Effector CD4-positive, alpha-beta T cell (primary cell): ENCODE measurements at places on chromosomes 13 and 19.
A peak's percentile ranks its signal among the peaks of the same experiment; 100 is the strongest.

DNA sequence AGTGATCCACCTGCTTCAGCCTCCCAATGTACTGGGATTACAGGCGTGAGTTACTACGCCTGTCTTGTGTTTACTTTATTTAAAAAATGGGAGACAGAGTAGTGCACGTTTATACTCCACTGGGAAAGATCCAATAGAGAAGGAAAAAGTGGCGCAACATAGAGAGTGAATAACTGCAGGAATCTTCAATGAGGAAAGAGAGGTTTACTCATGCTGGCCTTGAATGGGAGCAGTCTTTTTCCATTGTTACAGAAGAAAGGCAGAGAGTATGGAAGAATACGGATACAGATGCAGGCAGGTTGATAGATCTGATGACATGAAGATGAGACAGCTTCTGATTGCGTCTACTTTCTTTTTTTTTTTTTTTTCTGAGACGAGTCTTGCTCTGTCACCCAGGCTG lies 4.6 kb upstream of the WDFY2 start:
- no peak for DNase-seq

- DNase-seq, result no peak
Observed at GRCh38 chr13:41268764-41269163, 5.4 kb upstream of the MTRF1 start.

DNA sequence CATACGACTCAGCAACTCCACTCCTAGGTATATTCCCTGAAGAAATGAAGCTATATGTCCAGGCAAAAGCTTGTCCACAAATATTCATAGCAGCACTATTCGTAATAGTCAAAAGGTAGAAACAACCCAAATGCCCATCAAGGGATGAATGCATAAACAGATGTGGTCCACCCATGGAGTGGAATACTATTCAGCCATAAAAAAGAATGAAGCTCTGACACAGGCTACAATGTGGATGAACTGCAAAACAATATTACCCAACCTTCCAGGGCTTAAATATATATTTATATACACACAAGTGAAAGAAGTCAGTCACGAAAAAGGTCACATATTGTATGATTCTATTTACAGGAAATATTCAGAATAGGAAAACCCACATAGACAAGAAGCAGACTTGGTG lies 19.7 kb downstream of the RFX2 start:
- DNase-seq, result no peak

DNA sequence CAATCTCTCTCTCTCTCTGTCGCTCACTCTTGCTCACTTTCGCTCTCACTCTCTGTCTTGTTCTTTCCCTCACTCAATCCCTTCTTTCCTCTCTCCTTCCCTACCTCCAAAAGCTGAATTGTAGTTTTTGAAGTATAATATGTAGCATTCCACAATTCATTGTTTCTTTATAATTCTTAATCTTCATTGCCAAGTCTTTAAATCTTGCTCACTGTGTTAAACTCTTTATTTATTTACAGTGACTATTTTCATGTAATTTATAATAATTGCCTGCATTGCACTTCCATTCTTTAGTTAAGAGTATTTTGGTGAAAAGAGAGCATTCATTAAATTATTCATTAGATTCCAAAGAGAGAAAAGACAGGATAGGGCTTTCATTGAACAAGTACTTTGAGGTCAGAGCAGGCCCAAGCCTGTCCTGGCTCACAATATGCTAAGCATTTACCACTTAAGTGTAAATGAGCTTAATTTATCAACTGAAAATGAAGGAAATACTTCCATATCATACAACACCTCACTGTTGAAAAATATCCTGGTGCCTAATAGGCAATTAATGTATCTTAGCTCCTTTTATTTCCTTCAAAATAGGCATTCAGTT lies 257.4 kb upstream of the SLITRK1 start:
- DNase-seq, result no peak

GRCh38 chr19:53532362-53532761 lies 5.6 kb upstream of the ZNF331 start:
- no peak for DNase-seq

DNA sequence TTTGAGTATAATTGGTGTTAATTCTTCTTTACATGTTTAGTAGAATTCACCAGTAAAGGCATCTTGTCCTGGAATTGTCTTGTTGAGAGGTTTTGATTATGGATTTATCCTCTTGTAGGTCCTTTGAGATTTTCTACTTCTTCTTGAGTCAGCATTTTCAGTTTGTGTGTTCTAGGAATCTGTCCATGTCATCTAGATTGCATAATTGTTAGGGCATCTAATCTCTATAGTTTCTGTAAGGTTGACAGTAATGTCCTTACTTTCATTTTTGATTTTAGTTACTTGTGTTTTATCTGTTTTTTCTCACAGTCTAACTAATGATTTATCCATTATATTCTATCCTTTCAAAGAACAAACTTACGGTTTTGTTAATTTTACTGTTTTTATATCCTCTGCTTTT lies 492.0 kb downstream of the FGF9 start:
- no peak for DNase-seq

- DNase-seq, result no peak
Observed at GRCh38 chr19:11480715-11481533, at the start of gene ELAVL3. Gene ELAVL3, minus strand, starts transcription at chr19:11481046. Its CDS starts 438 bp downstream, at chr19:11480608.

DNA sequence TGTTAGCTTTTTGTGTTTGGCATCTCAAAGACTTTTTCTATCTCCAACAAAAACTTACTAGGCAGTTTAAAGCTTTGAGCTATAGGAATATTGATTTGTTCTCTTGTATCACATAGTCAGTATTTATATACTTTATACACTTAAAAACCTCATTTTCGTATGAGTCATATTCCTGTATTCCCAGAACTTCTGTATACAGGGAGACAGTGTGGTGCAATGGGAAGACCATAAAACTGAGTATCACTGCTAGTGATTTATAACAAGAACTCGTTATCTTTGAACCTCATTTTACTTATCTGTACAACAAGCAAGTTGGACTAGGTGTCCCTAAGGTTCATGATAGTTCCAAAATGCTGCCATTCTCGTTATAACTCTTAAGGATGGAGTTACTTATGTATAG lies 6.3 kb downstream of the GPR180 start:
- no peak for DNase-seq

- DNase-seq, result peak; percentile 27
Observed at GRCh38 chr19:1401138-1401888, at the start of gene GAMT. Gene GAMT, minus strand, starts transcription at chr19:1401542. Its CDS starts 66 bp downstream, at chr19:1401476.

- no peak for DNase-seq
Observed at GRCh38 chr19:31270897-31271296, 78.3 kb downstream of the TSHZ3 start.

GRCh38 chr19:4115818-4116385 lies 8.0 kb downstream of the MAP2K2 start:
- DNase-seq, result no peak

DNA sequence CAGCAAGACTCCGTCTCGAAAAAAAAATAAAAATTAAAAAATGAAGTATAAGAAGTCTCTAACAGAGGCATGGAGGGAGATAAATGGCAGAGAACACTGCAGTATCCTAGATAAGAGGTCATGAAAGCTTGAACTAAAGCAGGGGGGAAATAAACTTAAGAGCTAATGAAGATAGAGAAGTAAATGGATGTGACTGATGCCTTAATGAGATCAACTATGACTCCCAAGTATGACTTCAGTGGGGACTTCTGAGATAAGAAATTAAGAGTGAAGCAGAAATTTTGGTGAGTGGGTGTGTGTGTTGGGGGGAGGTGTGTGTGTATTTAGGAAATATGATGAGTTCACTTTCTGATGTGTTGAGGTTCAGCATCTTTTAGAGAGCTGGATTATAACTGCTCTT lies 55.1 kb downstream of the DIAPH3 start:
- no peak for DNase-seq

- DNase-seq, result no peak
Observed at GRCh38 chr13:53241891-53242348, 213.3 kb downstream of the OLFM4 start.

GRCh38 chr19:8702350-8702749 lies 3.8 kb upstream of the ACTL9 start:
- no peak for DNase-seq

DNA sequence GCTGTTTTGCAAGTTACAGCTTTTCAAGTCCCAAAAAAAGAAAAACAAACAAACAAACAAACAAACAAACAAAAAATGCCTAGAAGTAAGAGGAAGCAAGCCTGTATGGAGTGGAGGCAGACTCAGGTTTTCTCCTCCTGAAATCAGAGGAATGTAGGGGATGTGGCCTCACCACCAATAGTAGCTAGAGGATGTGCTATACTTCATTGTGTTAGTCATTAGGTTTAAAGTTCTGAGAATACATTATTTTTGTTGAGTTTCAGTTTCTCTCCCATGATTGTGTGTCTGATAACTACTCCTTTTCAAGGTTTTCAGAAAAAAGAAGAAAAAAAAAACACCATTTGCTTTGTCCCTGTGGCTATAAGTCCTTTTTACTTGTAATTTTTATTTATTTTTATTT lies 524.5 kb downstream of the GPC6 start:
- no peak for DNase-seq
